ENCODE measurements at places on chromosomes 2 and 18.
A peak's percentile ranks its signal among the peaks of the same experiment; 100 is the strongest.

DNA sequence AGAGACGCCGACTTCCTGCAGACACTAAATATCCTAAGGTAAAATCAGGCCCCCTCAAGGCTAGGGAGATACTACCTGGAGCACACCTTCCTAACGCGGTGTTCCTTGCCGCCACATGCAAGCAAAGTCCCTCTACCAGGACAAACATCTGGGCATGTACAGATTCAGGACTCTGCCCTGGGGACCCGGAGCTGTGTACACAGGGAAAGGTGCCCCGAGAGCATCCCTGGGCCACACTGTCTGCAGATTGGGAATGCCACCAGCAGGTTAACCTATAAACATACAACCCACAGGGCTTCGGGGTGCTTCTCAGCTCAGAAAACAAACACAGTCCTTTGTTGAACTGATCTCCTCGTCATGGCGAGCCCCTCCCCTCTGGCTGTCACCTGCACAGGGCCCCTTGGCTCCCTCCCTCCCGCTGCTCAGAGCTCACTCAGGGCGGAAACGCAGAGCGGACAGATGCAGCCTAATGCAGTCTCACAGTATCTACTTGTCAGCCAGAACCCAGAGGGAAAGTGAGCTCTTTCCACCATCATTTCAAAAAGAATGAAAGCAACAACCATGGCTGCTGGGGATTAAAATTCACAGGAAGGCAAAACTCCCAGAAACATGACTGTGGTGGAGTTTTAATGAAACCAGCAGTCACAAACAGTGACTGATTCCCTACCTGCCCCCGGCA, 218.8 kb downstream of the HDAC4 start:
- DNase-seq: no peak

DNA sequence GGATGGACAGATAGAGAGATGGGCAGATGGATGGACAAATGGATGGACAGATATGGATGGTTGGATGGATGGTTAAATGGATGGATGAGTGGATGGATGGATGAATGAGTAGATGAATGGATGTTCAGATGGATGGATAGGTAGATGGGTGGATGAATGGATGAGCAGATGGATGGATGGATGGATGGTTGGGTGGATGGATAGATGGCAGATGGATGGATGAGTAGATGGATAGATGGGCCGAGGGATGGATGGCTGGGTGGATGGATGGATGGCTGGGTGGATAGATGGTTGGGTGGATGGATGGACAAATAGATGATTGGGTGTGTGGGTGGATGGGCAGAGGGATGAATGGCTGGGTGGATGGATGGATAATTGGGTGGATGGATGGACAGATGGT, 98.9 kb upstream of the OTOS start:
- no peak for DNase-seq

DNA sequence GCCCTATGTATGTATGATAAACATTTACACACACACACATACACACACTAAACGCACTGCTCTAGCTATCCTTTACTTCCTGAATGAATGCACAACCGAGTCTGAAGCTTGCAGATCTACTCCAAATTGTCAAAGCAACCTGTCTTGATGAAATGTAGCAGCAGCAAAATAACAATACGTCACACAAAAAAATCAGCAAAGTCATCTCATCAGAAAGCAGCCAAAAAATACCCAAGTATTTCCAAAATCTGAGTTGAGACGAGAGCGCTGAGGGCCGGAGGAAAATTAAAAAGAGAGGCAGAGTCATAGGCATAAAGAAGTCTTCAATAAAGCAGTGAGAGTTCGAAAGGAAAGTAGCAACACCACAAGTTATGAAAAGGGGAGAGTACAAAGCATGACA, 67.7 kb downstream of the ZNF521 start:
- no peak for DNase-seq

GRCh38 chr2:122183890-122184289, 428.4 kb downstream of the TSN start:
- DNase-seq: no peak

DNA sequence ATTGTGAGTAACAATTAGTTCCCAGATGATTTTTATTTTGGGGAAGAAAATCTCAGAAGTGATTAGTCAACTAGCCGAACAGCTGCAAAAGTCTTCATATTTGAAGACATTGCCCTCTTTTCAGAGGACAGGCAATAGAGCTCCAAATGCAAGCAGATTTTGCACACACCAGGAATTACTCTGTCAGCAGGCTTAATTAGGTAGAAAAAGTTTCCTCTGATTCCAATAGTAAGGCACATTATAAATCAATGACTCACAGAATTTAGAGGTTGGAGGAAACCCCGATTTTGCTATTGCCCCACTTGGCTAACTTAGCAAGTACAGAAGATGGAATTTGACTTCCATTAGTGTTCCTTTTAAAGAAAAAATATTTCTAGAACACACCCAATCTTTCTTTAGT, 30.7 kb upstream of the SCN1A start:
- no peak for DNase-seq

GRCh38 chr2:2568411-2568810, 237.3 kb upstream of the MYT1L start:
- DNase-seq: peak; percentile 21

DNA sequence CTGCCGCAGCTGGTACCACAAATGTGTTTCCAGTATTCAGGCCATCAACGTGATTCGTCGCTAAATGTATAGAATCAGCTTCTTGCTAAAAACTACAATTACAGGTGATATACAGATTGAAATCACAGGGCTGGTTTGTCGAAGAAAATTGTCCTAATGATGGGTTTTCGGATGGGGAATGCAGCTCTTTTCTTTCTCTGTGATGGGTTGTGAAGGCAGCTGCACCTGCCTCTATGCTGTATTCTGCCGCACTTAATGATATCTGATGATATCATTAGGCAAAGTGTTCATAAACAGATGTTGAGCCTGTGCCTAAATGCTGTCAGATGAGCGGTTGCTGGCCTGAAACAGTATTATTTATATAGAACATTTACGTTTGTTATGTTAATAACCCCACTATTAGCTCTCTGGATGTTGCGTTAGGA, 218.1 kb downstream of the ARHGAP15 start:
- DNase-seq: no peak

DNA sequence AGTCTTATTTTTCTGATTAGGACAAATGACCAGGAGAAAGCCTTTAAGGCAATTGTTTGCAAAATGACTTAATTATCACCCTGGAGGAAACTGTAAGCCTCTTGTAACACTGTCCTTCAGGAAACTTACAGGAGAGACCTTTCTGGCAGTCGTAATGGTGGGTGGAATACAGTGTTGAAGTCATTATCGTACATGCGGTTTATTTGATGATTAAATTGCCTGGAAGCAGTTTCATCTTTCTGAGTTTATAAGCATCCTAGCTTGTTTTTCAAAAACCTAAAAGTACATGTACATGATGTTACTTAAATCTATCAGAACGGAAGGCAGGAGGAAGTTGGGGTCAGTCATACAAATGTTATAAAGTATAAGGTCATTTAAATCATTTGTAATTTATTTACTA, 86.2 kb upstream of the RAB27B start:
- no peak for DNase-seq

GRCh38 chr2:12412898-12413305, 303.8 kb upstream of the TRIB2 start:
- DNase-seq: no peak

- no peak for DNase-seq
Measured at GRCh38 chr2:108630567-108631405, 88.5 kb upstream of the RANBP2 start.

GRCh38 chr18:9683418-9684396, 24.4 kb upstream of the RAB31 start:
- no peak for DNase-seq

DNA sequence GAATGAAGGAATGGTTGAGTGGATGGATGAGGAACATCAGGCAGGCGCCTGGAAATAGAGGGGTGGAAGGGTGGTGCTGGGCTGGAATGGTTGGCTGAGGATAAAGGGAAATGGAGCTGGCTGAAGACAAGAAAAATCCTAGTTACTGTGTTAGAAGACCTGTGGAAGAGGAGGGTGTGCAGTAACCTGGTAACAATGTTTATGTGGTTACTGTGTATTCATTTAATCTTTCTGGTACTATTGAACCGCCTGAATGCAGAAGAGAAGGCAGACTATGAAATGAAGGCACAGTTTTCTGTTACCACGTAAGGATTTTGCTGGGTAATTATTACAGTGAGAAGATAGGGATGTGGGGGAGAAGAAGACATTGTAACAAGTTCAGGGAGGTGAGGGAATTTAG, 110.3 kb upstream of the MGAT5 start:
- DNase-seq: no peak

DNA sequence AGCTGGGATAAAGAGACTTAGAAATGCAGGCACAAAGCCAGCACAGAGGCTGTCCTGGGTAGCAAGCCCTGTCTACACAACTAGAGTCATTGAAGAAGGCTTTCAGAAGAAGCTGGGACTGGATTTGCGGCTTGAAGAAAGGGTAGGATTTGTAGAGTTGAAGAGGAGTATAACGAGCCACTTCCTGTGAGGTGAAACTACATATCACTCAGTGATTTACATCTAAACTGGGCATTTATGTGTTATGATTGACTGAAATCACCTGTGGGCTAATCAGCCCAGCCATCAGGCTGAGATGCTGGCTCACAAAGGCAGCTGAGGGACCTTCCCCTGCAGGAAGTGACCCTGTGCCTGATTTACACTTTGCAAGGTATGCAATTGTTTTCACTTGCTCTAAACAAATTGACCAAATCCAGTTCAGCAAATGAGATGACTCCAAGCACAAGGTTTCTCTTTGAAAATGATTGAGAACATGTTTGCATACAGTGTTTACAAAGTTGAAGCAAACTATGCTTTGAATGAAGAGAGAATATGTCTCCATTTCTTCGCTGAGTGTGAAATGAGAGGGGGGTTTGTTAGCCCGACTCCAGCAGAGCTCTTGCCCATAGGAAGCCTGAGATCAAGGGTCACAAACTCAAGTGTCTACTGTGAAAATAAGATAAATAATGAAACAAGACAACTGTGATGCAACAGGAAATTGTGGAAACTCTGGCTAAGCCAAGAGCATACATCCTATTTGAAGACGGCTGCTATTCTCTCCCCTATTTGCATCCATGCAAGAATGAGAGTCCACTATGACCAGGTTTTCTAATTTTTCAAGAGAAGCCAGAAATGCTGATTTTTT, 69.3 kb upstream of the HK2 start:
- DNase-seq: no peak

DNA sequence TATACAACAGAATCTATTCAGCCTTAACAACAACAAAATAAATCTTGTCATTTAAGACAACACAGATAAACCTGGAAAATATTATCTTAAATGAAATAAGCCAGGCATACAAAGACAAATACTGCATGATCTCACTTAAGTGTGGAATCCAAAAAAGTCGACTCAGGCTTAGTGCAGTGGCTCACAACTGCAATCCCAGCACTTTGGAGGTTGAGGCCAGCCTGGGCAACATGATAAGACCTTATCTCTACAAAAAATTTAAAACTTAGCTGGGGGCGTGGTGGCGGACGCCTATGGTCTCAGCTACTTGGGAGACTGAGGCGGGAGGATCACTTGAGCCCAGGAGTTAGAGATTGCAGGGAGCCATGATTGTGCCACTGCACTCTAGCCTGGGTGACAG, 75.2 kb upstream of the RNU4ATAC start:
- no peak for DNase-seq

GRCh38 chr18:55247032-55247431, 287.8 kb upstream of the CCDC68 start:
- no peak for DNase-seq

DNA sequence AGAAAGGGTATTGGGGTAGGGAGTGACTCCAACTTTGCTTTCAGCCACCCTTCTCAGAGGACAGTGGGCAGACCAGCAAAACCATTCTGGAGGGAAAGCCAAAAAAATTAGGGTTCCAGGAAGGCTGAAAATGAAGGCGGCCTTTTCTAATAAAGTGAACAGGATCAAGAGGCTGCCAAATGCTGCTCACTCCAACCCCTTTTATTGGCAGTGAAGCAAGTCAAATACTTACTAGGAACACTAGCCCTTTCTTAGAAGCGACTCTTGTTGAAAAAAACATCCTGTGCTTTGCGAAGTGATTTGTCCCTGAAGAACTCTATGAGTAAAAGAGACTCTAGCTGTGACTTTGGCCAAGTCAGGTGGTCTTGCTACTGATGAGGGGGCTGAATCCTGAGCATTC, 83.6 kb upstream of the CYP1B1 start:
- DNase-seq: no peak

GRCh38 chr18:50451100-50451842, 76.4 kb downstream of the SKA1 start:
- DNase-seq: no peak

DNA sequence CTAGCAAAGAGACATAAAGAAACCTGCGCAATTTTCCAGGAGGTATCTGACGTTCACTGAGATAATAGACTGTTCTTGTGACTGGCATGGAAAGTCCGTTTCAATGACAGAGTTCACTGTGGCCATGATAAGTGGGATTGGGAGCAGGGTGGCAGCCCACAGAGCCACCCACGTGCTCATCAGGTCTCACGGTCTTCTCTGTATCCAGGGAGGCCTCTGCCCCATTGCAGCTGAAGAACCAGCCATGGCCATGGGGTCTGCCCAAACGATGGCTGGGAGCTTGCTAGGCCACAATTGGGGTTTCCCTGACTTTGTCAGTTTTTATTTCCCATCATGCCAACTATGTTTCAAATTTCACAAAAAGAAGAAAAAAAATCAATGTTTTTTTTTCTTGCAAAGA, 57.2 kb downstream of the PDCL3 start:
- DNase-seq: no peak

DNA sequence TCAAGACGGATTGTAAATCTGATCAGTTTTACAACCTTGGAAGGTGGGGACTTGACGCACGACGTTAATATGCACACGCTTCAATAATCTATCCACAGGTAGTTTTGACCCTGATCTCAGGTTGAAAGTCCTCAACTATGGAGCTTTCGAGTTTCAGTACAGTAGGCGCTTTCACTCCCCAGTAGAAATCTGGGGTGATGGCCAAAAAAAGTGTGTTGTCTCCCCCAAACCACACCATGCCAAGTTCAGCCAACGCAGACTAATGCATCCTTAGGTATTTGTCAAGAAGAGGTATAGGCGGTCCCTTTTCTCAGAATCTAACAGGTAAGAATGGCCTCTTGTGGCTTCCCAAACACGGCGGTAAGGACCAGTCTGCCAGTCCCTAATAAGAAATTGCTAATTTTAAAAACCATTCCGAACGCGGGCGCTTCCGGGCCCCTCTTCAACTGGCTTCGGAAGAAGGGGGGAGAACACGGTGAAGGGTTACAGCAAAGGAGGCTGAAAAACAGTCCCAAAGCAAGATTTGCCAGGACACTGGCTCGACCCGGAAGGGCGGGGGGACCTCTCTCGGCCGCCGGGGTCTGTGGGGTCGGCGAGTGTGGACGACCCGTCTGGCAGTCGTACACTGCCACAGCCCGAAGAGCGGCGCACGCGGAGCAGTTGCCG, 659 bp downstream of the FAM210A start:
- no peak for DNase-seq

DNA sequence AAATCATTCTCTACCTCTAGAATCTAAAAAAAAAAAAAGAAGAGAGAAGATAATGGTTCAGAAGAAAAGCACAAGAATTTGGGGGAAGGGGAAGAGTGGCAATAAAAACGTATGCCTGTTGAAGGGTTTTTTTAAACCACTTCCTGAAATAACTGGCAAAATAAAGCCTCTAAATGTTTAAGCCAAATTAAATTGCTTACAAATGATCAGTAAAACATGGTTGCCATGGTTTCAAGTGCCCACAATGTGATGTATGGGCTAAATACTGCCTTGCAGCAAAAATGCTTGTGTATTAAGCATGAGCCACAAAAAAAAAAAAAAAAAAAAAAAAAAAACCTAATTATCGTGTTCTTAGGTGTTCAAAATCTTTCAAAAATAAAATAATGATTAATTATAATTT, 60.8 kb downstream of the RBM43 start:
- no peak for DNase-seq

Measured in CD4-positive, alpha-beta T cell (primary cell).